Panc1 (cell line): ENCODE measurements at places on chromosomes 2 and 18.

GRCh38 chr18:57107140-57107832, 39.6 kb upstream of the BOD1L2 start:
- no peak for DNase-seq

- DNase-seq = no peak
Measured at GRCh38 chr2:10885094-10885860, 26.5 kb upstream of the KCNF1 start.

DNA sequence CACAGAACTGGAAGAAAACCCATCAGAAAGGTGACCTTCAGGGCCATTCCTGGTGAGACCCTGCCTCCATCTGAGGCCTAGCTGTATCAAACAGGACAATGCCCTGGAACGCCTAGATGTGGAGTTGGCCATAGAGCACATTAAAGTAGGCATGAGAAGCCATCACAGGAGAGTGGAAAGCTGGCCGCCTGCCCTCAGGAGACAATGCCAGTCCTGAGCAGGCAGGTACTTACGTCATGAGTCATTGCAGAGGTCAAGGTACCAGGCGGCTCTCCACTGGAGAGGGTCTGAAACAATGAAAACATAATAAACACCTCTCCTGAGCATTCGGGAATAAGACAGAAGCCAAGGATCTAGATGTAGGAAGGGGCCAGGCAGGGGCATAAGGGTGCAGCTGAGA, 68.6 kb downstream of the CCDC93 start:
- no peak for DNase-seq

DNA sequence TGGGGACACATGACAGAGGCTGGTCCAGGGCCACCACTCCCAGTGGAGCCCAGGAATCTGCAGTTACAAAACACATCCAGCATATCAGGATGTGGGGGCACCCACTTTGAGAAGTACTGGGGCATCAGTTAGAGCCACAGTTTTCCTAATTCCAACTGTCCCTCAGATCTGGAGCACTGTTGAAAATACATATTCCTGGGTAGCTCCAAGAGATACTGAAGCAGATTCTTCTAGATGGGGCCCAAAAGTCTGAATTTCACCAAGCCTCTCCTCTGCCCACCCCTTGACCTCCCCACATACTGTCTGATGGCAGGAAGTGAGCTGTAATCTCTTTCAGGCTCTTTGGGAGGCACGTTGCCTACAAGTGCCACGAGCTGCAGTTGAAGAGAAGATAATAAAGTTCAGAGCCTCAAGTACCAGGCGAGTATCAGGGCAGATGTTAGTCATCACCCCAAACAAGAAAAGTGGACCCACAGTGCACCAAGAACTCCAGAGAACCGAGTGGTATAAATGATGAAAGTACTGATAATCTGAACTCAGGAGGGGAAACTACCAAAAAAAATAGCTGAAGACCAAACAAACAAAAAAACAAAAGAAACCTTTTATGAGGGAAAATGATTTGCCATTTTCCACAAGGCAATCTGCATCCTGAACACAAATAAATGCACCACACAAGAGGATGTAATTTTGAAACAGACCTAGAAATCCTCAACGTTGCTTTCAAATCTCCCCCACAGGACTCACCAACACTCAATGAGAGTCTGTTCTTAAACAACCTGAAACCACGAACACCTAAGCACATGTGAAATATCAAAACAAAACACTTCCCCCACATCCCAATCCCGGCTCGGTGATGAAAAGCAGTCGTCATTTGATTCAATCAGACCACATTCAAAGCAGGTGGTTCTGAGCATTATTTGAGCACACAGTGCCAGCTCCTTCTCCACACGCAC, 98.7 kb downstream of the TCF4 start:
- DNase-seq = no peak

DNA sequence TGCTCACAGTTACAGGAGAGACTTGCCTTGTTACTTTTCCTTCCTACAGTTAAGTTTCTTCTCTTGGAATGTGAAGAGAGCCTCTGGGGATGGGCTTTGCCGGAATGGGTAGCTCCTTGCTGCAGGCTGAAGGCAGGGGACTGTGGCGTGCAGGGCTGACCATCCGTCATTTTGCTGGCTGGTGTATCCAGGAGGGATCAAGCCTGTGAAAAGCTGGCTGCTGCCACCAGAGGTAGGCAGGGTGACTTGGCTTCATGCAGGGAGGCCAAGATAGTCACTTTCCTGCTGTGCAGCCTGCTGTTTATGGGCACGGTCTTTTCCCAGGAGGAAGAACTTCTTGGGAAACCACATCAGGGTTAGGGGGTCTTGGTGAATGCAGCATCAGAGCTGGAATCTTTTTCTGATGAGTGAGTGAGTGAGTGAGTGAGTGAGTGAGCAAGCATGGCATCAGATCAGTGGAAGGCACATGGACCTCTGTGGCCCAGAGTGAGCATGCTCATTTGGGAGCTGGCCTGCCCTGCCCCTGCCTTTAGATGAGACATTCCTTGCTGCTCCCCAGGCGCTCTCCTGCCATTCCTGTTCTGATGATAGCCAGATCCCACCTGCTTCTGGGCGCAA, 33.0 kb downstream of the FHOD3 start:
- DNase-seq = no peak

- DNase-seq = no peak
Measured at GRCh38 chr2:24491542-24492420, 727 bp downstream of the NCOA1 start.

DNA sequence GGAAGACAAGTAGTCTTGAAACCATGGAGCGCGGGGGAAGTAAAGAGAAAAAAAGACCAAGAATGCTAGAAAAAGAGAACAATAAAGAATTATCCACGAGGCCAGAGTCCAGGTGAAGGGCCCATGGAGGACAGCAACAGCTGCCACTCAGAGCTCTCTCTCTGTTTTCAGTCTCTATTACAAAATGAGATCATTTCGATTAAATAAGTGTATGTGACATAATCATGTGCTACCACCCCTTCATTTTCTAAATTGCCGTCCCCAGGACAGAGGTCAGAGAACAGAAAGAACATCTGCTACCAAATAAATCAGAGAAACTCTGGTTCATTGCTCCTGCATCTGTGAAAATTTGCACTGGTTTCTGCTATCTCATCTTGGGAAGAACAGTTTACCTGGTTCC, 838.7 kb downstream of the RNF144A start:
- no peak for DNase-seq

- no peak for DNase-seq
Measured at GRCh38 chr2:126303113-126303512, 352.8 kb upstream of the GYPC start.

GRCh38 chr2:212213191-212213590, 325.4 kb downstream of the ERBB4 start:
- no peak for DNase-seq

DNA sequence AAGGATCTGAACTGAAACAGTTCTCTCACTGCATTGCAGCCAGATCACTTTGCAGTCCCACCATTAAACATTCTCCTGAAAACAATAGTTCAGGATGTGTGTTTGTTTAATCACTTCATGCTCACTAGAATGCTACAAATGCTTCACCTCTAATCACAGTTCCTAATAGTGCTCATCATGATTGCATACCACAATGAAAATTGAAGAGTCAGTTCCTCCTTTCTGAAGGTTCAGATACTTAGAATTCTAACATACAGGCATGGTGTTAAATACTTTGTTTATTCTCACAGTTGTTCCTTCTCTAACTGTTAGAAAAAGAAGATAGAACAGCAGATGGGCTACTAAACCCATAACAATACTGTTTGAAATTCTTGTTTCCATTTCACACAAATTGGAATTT, 622.3 kb upstream of the ACVR2A start:
- DNase-seq = no peak

- DNase-seq = no peak
Measured at GRCh38 chr18:48022531-48023329, 92.3 kb upstream of the SMAD2 start.

DNA sequence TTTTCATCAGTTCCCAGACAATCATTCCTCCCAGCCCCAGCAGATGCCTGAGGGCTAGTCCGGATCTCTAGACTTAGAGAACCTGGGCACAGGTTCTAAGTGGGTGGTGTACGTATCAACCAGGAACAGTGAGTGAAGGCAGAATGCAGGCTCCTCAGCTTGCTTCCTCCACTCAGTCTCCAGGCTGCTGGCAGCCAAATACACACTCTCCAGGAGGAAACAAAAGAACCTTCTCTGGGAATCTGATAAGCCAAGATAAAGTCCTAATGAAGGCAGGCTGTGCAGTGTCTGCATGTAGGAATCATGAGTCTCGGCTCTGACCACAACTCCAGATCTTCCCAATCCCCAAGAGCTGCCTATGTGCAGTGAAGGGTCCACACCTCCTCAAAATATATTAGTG, 245.7 kb downstream of the SP3 start:
- DNase-seq = no peak

- no peak for DNase-seq
Measured at GRCh38 chr18:57659460-57660102, 37.9 kb upstream of the NARS1 start.
